Left kidney (tissue), 8 donors: ENCODE measurements at places on chromosomes 2 and 18.

- no peak for DNase-seq
These were observed 449.7 kb upstream of the CWC22 start for GRCh38 chr2:180456801-180457200.

- no peak for DNase-seq
These were observed 75.4 kb downstream of the SPTBN1 start for GRCh38 chr2:54531558-54531957.

GRCh38 chr2:152813351-152813750, 94.9 kb downstream of the ARL6IP6 start:
- DNase-seq = no peak

GRCh38 chr2:26521054-26521912, 43.4 kb upstream of the OTOF start:
- no peak for DNase-seq

- DNase-seq = no peak
These were observed 20.5 kb downstream of the SLC25A52 start for GRCh38 chr18:31740180-31740579.

DNA sequence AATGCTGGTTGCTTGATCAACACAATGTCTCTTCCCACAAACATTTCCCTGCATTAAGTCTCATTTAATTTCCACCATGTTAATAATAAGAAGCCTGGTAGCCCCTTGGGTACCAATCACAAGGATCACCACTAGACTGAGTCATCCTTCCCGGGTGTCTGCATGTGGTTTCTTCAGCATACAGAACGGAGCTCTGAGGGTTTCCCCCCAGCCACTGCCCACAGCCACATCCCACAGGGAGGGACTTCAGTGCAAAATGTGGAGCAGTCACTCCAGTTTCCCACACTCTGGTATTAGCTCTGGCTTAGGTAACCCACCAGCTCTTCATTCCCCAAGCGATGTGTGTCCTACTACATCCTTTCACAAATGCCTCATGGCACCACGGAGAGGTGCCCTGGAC, 42.7 kb upstream of the POLE4 start:
- DNase-seq = no peak

- DNase-seq = no peak
These were observed 5.9 kb downstream of the GBX2 start for GRCh38 chr2:236162031-236162845.

DNA sequence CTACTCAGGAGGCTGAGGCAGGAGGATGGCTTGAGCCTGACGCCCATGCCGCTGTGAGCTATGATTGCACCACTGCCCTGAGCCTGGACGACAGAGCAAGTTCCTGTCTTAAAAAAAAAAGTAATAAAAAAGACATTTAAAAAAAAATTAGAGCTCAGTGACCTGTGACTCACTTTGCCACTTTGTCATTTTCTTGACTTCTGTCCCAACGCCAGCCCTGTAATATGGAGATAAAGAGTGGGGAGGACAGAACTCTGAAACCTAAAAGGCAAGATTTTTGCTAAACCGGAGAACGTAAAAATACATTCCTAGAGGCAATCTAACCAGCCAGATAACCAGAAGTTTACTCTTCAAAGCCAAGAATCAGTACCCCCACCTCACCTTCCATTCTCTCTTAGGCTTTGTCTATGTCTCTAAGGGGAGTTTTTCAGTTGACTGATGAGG, 49.0 kb downstream of the PRKRA start:
- DNase-seq = no peak

DNA sequence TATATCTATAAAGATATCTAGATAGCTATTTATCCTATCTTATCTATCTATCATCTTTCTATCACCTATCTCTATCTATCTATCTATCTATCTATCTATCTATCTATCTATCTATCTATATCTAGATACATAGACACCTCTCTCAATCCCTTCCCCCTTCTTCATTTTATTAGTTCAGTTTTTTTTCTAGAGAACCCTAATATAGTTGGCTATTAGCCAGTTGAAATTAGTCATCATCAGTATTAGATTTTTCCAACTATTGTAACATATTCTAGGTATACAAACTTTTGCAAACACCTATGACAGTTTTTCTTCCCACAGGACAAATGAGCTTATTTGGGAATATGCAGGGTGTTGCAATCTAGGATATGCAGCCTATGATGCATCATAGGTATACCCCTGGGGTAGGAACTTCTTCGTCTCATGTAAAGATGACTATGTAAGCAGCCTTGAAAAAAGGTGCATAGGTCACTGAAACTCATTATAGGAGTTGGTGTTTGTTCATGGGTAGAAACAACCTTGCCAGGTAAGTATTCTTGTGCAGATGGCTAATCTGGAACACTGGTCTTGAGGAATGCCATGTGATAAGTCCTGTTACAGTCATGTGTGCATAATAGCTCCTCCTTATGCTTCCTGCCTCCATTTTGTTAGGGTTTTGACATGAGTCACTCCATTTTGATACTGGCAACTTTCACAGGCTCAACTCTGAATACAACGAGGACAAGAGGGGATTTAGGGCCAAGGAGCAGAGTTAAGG, 160.7 kb upstream of the ZSWIM2 start:
- no peak for DNase-seq

GRCh38 chr2:3130889-3131635, 246.6 kb downstream of the EIPR1 start:
- no peak for DNase-seq

DNA sequence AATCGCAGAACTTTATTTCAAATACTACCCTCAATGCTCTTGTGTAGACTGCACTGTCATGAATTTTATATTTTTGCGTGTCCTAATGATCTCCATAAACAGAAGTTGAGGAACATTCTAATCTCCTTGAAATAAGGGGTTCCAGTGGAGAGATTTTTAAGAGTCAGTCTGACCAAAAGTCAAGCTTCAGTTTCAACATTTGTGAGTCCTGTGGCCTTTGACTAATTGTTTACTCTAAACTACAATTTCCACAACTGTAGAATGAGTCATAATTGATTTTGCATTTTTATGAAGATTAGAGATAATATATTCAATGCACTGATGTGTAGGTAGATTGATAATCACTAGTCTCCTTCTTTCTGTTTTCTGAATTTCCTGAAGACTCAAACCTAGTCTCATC, 720.3 kb upstream of the ID2 start:
- DNase-seq = no peak

DNA sequence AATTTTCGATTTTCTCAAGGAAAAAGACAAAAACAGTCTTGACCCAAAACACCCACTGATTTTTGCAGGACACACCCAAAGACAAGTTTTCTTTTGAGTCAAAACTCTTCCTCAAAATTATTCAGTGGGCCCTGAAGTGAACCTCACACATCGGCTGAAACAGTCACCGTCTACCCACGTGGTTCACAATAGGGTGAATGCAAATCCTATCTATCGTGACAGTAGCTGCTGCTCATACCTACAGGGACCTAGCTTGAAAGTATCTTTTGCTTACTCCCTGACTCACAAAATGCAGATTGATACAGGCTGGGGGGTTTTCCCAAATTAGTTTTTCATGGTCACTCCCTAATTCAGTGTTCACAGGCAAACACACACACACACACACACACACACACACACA, 10.7 kb upstream of the CD226 start:
- DNase-seq = no peak

DNA sequence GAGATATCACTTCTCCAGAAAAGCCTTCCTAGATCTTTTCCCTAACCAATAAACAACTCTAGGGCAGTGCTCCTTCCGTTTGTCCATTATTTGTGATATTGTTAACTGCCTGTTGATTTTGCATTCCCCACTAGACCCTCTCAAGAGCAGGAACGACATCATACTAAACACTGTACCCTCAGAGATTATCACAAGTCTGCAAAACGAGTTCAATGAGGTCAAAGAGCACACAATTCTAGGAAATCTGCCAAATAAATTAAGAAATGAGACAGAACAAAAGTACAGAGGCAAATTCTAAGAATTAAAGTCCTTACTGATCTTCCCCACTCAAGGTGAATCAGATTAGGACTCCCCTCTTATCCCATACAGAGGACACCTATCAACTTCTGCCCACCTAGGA, 7.6 kb downstream of the RTTN start:
- DNase-seq = no peak

GRCh38 chr2:71455011-71455740, 1.8 kb downstream of the DYSF start:
- DNase-seq = no peak

DNA sequence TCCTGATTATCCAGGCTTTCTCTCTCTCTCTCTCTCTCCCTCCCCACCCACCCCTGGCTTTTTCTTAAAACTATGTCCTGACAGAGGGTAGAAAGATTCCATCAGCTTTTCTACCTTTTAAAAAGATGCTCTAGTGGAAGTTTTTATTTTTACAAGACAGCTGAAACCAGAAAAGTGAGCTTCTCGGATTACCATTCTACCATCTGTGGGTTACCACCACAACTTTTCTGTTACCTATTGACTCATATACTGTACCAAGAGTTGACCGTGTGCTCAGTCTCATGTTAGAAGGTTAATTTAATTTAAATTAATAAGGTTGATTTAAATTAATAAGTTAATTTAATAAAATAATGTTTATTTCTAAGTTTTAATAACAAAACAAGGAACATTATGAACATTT, 137.6 kb downstream of the UPP2 start:
- peak; percentile 8 for DNase-seq

- DNase-seq = no peak
These were observed 15.5 kb downstream of the CENPA start for GRCh38 chr2:26801328-26801727.

DNA sequence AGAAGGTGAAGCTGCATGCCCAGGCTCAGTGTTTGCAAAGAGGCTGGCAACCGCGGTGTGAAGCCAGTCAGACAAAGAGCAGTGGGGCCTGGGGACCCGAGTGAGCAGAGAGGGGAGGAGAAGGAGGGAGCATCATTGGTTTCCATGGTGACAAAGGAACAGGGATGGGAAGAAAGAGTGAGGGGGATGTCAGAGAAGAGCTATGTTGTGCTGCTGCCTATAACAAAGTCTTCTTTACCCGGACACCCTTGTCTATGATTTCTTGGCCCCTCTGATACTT, 14.5 kb downstream of the TMEM247 start:
- DNase-seq = no peak

GRCh38 chr2:41836948-41837347, 210.9 kb upstream of the PKDCC start:
- DNase-seq = peak; percentile 83

GRCh38 chr2:239206042-239206441, 194.8 kb downstream of the HDAC4 start:
- DNase-seq = no peak

DNA sequence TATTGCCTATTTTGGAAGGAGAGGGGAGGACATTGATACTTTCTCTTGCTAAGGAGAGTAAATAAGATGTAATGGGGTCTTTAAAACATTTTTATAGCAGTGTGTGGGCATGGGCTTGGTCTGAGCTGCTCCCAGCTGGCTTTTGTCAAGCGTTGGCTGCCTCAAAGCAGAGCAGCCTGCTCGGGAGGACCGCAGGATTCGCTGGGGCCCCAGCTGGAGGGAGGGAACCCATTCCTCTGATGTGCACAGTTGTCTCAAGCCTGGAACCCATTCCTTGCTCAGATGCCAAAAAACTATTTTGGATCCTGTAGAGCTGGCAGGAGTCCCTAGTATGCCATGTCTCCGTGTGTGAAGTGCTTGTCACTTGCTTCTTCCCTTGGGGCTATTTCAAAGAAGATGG, 59.4 kb upstream of the RMDN2 start:
- DNase-seq = no peak

DNA sequence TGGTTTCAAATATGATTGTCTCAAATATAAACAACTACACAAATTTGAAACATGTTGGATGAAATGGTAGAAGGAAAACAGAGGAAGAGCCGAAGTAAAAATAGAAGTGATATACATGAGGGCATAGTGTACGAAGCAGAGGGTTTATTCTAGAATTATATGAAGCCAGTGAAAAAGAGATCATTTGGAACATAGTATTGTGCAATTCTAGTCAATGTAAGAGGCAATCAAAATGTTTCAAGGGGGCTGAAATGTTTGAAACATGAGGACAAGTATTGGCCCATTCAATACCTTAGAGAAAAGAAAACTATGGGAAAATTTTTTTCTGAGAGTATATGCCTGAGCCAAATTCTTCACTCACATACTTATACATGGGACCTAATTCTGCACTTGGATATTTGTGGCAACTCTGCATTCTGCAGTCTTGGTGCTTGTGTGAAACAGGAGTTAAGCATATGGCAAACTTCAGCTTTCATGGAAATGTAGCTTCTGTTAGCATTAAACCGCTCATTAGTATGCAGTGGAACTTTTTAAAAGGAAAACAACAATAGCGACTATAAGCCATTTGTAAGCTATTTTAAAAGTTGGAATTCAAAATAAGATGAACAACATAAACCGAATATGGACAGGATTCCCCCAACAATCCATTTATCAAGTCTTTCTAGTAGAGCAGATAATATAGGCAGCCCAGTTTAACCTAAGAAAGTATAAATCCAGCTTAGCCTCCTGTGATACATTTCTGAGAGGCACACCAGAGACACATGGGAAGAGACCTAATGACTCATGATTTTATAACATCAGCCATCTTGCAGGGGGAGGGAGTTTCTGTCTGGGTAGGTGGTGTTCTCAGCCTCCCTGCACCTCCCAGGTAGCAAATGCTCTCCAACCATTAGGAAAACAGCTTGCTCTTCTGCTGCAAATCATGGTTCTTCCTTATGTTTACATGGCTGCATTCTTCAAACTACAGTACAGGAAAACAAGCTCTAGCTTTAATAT, 197.8 kb downstream of the PAX3 start:
- no peak for DNase-seq

DNA sequence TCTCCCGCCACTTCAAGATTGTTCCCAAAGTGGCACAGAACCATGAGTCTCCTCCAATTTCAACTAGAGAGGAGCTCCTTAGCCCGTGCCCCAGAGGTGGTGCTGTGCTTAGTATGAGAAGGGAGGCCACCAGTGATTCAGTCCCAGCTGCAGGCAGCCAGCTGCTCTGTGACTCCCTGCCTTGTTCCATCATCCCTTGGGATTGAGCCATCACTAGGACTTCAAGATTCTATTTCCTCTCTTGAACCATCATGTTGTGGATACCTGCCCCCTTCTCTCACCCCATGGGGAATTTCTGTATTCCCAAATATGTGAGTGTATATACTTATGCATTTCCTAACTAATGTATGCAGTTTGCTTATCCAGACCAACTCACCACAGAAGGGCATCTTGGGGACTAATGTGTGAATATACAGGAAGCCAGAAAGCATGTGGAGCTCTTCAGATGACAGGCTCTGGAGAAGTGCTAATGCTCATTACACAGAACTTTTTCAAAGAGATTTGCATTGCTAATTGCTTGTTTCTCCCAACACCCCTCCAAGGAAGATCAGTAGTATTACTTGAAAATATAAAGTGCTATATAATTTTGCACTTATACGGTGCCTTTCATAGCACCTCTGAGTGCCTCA, 111.0 kb upstream of the MAP3K20 start:
- no peak for DNase-seq
